ENCODE measurements at places on chromosomes 7 and 10. TPM values are rescaled to one million over a fixed set of nuclear protein-coding genes. Genes with fewer than 3 reads are reported as not detected.

Gene TRIM50
- total RNA-seq: not detected

Gene FGL2
- total RNA-seq: not detected

Gene CTAGE15
- total RNA-seq: not detected

Gene MKX
- 3.0 TPM for total RNA-seq

Gene NAT16
- not detected for total RNA-seq

Gene CCZ1B
- 25.2 TPM for total RNA-seq
